IMR-90 (cell line): ENCODE measurements at places on chromosomes 6 and 20. TPM values are rescaled to one million over a fixed set of nuclear protein-coding genes. Genes with fewer than 3 reads are reported as not detected.

The PTCHD4 gene
- total RNA-seq, result 0.72 and 1.1 TPM in 2 replicates

The CFB gene
- 1.4 and 1.8 TPM in 2 replicates for total RNA-seq

The TFAP2A gene
- total RNA-seq, result 0.72 and 1.1 TPM in 2 replicates

The FOXF2 gene
- 2.5 TPM in 2 replicates for total RNA-seq

The TSBP1 gene
- not detected in 2 replicates for total RNA-seq

The TEAD3 gene
- total RNA-seq, result 5.0 and 5.2 TPM in 2 replicates

The DEFB110 gene
- not detected in 2 replicates for total RNA-seq

The CTCFL gene
- not detected in 2 replicates for total RNA-seq

The EPB41L2 gene
- total RNA-seq, result 85.7 and 89.2 TPM in 2 replicates

The SLC35D3 gene
- total RNA-seq, result not detected in 2 replicates

The FOXS1 gene
- not detected in 2 replicates for total RNA-seq

The KHDRBS2 gene
- not detected in 2 replicates for total RNA-seq

The OR2B6 gene
- total RNA-seq, result not detected in 2 replicates

The SPTLC3 gene
- total RNA-seq, result 1.4 and 1.6 TPM in 2 replicates

The PDSS2 gene
- 8.6 and 8.9 TPM in 2 replicates for total RNA-seq

GRCh38 chr6:15361197-15361596, 115.3 kb downstream of the JARID2 start:
- DNase-seq, result no peak

- peak; percentile 12 for DNase-seq
Observed at GRCh38 chr6:72374857-72375256, 247.0 kb upstream of the KCNQ5 start.

GRCh38 chr6:140858381-140858971, 1274.2 kb upstream of the GJE1 start:
- peak; percentile 52 for DNase-seq

- no peak for DNase-seq
Observed at GRCh38 chr6:7292596-7293255, 20.3 kb downstream of the SSR1 start.

DNA sequence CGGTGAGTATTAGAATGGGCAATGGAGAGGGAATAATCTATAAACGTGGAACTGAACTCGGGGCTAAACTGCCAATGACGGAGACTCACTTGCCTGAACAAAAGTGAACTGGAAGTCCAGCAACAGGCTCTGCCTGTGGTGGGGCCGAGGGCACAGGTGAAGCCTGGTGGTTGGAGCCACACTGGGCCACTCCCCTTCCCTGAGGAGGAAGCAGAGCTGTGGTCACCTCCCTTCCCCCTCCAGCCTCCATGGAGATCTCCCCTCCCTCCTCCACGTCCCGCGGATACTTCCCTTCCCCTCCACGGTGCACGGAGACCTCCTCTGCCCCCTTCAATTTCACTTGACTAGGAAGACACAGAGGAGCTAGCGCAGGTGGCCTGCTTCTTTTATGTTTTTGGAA, 14.7 kb upstream of the DSP start:
- DNase-seq, result no peak

DNA sequence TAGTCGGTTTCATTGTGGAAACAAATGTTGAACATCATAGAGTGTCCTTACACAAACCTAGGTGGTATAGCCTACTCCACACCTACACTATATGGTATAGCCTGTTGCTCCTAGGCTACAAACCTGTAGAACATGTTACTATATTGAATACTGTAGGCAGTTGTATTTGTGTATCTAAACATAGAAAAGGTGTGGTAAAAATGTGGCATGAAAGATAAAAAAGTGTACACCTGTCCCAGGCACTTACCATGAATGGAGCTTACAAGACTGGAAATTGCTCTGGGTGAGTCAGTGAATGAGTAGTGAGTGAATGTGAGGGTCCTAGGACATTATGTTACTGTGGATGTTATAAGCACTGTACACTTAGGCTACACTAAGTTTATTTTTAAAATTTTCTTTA, 103.0 kb downstream of the ZFAND3 start:
- no peak for DNase-seq

- DNase-seq, result no peak
Observed at GRCh38 chr20:37976887-37977286, 56.4 kb downstream of the TTI1 start.

DNA sequence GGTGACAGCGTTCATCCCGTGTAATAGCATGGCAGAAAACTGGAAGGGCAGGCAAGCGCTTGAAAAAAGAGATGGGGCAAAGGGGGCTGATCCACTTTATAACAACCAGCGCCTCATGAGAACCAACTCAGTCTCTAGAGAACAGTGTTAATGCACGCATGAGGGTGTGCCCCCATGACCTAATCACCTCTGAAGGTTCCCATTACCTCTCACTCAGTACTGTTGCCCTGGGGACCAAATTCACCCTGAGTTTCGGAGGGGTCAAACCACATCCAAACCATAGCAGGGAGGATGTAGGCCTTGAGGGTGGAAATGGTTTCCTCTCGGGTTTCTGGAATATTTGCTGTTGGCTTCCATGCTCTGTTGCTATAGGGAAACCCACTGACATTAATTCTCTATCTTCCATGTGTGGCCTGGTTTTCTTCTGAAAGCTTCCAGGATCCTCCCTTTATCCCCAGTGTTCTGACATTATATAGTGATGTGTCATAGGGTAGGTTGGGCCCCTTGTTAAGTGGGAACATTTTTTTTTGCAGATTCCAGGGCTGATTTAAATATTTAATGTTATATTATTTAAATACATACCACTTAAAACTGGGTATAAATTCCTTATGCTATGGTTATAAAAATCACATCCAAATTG, 65.2 kb downstream of the PPP1R14C start:
- DNase-seq, result peak; percentile 11

- no peak for DNase-seq
Observed at GRCh38 chr20:50216543-50217206, 26.0 kb downstream of the CEBPB start.

- DNase-seq, result no peak
Observed at GRCh38 chr6:142683714-142684141, 261.2 kb downstream of the HIVEP2 start.

DNA sequence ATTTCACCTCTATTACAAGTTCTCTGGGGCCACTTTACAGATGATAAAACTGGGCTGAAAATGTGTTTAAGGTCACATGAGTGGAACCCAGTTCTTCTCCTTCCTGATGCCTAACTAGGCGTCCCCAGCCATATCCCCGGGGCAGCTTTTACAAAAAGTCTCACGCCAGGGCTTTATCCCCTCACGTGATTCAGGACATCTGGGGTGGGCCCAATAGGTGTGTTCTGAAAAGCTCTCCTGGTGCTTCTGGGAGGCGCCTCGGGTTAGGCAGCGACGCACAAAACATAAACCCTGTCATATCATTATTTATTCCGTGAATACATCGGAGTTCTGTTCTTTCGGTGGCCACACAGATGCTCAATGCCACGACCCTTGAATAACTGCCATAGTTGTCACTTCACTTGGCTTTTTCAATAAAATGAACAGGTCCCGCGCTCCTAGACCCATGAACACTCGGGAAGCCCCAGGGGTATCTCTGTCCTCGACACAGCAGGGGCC, 32.1 kb downstream of the SF3B5 start:
- DNase-seq, result no peak

DNA sequence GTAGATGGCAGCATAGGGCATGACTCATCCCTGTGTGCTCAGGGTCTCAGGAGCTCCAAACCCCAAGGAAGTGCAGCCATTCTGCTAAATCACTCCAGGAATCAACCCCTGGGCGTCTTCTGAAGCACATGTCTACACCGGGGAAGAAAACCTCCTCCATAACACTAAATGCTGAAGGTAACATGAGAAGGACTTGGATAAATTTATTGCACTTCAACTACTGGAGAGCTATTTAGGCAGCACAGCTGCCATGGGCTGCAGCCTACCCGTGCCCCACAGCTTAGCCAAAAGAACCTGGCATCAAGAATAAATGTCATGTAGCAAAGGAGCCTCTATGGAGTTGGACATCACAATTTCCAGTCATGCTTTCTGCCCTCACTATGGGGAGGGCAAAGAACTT, 152.4 kb upstream of the PROKR2 start:
- DNase-seq, result no peak

- DNase-seq, result no peak
Observed at GRCh38 chr6:8969747-8970146, 534.4 kb upstream of the SLC35B3 start.

- DNase-seq, result no peak
Observed at GRCh38 chr20:38519426-38519825, 46.8 kb downstream of the RALGAPB start.

DNA sequence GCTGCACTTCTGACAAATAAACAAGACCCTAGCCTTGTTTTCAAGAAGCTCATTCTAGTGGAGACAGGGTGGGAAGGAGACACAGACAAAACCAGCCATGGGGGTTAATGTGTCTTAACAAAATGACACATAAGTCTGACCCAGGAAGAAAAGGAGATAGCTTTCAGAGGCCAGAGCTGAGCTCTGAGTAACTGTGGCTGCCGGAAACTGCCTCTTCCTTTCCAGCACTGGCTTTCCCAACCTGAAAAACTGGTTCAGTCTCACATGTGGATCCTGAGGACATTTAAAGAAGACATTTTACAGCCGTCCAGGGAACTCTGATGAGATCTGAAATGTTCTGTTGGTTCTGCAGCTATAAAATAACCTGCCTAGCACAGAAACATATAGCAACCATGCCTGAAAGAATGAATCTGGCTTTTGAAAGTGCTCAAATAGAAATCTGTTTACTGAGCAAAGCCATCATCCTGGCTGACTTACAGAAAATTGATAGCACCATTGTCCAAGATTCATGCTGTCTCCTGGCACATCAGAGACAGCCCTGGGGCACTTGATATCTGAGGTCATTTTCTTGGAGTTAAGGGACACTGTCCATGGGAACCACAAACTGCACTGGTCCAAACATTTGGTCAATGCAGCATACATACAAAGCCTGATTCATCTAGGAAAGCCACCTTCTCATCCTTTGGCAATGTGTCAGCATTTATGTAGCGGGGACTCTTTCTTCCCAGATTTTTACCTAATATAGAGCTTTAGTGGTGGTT, 83.2 kb upstream of the PAX1 start:
- no peak for DNase-seq

GRCh38 chr6:17600527-17601385, 654 bp downstream of the FAM8A1 start:
- peak; percentile 12 for DNase-seq

GRCh38 chr20:1278993-1279392, 12.9 kb downstream of the SNPH start:
- DNase-seq, result no peak

DNA sequence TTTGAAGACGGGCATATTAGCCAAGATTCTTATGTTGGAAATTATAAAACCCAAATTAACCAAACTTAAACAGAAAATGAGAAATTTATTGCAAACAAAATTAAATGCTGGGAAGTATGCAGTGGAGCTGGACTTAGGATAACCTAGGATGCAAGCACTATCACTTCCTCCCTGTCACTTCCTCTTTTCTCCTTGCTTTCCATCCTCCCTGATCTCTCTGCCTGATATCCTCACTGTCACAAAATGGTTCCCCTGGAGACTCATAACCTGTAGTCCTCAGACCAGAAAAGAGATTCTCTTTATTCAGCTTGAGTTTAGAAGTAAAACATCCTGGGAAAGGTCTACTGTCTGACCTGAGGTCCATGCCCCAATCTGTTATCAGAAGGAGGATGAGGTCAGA, 7.4 kb upstream of the KLHL32 start:
- no peak for DNase-seq

DNA sequence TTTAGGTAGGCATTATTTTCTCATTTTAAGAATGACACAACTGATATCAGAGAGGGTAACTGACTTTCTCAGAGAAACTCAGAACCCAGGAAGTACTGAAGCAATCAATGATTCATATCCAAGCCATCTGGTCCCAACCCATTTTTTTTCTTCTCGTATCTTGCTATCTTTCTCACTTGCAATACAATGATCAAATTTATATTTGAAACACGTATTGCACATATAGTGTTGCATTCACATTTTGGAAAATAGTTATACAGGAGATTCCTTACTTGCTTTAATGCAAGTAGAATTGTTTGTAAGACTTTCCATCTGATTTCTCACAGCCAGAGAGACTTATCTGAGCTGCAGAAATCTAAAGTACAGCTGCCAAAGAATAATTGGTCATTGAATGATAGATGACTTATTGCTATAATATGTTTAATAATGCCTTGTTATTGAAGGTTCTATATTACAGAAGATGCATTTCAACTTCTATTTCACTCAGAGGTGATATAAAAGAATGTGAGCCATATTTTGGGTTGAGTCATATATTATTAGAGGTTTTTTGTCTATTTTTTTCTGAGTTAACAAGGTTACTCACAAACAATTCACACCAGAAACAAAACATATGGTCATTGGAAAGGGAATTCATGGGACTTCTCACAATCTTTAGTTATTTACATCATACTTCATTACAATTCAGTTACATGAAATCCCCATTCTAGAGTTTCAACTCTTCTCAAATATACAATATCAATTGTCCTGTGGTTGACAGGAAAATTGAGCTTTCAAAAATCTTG, 337.5 kb upstream of the CITED2 start:
- peak; percentile 63 for DNase-seq

- no peak for DNase-seq
Observed at GRCh38 chr20:19560881-19561480, 197.1 kb upstream of the RIN2 start.

DNA sequence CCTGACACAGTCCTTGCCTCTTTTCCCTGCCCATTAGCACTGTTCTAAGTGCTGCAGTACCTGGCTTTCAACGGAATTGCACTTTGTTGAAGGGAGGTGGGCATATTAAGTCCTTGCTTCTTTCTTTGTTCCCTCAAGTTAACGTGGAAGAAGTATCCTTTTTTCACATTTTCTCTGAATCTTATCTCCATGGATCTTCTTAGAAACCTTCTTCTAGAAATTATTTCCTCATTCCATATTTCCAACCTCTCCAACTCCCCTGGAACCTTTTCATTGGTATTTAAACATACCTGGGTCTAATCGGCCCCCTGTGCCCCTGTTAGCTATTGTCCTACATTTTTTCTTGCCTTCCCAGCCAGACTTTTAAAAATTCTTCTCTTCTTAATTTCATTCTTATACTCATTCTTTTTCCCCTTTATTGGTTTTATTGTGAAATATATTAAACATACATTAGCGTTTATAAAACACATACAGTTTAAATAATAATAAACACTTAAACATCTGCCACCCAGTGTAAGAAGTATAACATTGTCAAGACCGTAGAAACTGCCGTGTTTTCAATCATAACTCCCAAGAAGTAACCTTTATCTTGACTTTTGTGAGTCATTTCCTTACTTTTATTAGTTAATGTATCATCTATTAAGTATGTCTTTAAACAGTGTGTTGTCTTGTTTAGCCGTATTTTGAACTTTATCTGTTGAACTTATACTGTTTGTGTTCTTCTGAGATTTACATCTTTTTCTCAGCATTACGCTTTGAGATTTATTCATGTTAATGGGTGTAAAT, 118.2 kb downstream of the CDKAL1 start:
- DNase-seq, result peak; percentile 43

DNA sequence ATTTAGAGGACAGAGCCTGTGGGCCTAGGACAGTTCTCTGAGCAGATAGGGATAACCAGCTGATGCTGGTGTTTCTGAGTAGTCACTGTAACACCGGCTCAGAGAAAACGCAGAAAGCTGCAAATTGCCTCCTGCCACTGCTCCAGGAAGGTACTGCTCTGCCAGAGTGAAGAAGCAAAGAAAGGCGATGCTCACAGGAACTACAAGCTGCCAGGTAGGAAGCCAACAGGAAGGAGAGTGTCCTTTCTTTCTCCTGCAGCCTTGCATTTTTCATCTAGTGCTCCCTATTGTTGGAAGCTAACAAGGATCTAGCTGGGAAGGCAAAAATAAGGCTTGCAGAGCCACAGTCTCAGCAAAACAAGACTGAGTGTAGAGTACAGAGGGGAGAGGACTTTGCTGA, 70.7 kb upstream of the RAB32 start:
- DNase-seq, result no peak
